ENCODE measurements at places on chromosomes 5 and 9.

- no peak for DNase-seq
These were observed 1.9 kb upstream of the TRIM32 start for GRCh38 chr9:116685166-116685565.

DNA sequence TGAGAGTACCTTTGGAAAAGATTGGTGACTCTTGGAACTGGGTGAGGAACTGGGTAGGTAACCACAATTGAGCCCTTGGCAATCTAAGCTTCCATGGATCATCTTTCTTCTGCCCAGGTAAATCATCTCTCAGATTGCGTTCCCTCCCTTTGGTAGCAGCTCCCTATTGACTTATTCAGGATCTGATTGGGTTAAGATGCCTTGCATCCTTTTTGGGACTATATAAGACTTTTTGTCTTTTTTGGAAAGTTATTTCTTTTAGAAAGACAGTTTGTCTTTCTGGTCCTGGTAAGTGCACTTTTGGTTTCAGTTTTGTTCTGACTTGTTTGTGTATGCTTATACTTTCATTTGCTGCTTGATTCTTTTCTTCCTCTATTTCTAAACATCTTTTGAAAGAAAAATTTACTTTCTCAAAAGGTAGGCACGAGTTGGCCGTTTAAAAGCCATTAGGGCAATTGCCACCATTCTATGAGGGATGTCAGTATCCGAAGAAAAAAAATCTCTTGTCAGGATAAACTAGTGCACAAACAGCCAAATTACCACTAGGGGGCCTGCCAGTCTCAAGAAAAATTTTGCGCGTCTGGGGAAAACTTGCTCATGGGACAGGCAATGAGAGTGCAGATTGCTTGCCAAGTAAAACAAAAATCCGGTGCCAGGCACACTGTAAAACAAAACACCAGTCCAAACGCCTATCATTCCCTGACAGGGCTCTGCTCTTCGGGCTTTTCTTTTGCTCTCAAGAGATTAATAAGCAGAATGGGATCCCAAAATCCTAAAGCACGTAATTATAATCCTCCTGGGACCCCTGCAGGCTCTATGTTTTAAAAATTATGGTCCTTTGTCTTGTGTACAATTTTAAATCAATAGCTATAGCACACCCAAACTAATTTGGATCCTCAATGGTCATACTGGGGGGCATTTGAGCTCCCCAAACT lies 12.8 kb downstream of the OR1J1 start:
- DNase-seq: peak; percentile 93

DNA sequence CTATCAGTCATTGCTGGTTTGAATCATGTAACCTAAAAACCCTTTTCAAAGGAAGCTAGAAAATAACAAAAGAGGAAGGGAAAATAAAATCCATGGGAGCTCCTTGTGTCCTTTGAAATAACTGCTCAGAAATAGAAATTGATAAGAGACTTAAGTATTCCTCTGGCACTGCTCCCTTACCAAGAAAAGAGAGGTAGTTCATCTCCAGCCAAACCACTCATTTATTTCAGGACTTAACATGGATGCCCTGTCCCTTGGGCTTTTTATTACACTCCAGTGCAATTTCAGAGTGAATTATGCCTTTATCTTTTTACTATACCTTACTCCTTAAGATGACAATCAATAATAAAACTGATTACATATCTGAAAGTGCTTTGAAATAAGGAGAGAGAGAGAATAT lies 61.0 kb downstream of the MUSK start:
- DNase-seq: no peak

DNA sequence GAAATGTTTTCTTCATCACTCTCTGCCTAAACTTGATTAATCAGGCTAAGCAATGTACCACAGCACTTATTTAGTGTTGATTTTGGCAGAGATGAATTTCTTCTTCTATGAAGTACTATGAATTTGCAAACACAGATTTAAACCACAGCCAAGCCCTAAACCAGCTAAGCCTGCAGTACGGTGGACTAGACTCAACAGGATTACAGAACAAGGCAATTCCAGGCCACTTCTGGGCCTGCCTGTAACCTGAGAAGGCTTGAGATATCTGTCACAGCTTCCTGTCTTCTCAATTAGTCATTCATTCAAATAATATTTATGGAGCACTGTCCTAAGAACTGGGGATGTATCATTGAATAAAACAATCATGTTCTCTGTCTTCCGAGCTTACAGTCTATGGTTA lies 32.4 kb upstream of the CAST start:
- DNase-seq: no peak

DNA sequence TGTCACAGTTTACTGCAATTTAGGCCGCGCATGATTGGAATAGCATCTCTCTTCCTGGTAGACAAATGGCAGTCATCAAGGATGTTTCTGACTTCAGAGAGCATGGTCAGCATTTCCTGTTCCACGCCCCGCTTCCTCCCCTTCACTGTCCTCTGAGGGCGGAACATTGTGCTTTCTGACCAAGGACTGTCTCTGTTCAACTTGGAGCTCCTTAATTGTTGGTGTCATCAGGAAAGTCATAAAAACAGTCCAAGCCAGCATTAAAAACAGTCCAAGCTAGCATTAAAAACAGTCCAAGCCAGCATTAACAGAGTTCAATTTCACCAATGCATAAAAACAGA lies 301.3 kb upstream of the IRX4 start:
- no peak for DNase-seq

DNA sequence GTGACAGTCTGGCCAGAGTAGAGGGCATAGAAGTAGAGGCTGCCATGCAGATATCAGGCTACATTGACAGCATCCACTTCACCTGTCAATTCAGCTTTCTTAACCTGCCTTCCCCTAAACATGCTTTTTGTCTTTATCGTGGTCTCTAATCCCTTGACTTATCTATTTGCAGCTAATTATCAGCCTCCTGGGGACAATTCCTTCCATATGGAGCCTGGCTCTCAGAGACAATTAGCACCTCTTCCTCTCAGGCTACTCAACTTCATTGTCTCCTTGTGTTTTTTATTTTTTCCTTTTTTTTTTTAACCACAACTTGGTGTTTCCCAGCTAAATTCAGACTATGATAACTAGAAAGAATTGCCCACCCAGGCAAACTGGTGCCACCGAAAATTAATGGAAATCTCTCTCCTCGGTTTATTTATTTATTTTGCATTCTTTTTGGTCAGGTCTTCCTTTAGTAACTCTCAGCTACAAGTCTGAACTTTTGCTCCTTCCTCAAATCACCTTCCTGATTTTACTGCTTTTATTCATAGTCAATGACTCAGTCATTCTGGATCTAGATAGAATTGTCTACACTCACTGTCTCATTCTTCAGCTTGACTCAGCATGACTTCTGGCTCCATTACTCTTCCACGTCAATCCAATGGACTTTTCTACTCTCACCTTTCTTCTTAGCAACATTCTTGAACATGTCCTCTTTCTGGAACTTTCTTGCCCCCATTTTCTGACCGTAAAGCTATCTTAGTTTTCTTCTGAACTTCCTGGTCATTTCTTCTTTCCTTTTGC lies 63.0 kb upstream of the BASP1 start:
- no peak for DNase-seq

GRCh38 chr9:121313458-121314152 lies 45.6 kb downstream of the GSN start:
- no peak for DNase-seq

GRCh38 chr9:111794835-111795556 lies at the start of gene SHOC1:
Gene SHOC1 (minus strand): TSS chr9:111794937. CDS start chr9:111791418, 3,519 bp downstream.
- no peak for DNase-seq

DNA sequence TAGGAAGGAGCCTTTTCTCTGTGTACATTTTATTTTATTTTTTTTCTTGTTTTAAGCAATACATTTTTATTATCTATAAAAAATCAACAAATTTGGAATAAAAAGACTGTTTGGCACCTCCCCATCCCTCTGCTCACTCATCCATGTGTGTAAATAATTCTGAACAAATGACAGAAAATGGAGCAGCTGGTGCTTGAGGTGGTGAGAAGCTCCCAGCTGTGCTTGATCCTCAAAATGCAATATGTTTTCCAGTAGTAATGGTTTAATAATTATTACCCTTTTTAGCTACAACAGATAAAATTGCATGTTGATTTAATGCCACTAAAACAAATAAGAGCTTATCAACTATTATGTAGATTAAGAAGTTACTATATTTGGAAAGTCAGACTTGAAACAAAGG lies 132.5 kb downstream of the CDH18 start:
- no peak for DNase-seq

- DNase-seq: peak; percentile 65
These were observed 77.0 kb downstream of the OXCT1 start for GRCh38 chr5:41793141-41793770.

DNA sequence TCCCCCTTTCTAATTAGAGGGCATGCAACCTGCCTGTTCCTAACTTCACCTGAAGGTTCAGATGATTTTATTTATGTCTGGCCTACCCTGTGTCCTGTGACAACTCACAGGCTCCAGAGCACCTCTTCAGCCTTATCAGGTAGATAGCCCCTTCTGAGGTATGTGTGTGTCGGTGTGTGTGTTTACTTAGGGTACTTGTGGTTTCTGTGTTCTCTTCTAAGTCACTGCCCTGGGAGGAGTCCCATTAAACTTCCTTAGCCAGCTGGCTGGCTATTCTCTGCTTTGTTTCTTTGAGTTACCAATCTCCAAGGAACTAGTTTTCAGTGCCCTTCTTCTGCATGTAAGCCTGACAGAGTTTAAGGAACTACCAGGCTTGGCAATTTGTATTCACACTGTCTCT lies 74.9 kb downstream of the UNC13B start:
- DNase-seq: no peak

DNA sequence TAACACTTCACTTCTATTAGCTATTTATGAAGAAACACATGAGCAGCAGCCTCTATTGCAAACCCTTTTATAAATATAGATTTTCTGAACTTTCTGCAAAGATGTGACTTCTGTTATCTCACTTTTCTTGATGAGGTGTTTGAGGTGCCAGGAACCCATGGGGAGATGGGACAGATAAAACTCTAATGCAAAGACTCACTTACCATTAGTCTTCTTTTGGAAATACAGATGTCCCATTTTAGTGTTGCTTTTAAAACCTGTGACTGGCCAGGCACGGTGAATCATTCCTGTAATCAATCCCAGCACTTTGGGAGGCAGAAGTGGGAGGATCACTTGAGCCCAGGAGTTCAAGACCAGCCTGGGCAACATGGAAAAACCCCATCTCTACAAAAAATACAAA lies 171.3 kb upstream of the GAS1 start:
- no peak for DNase-seq

DNA sequence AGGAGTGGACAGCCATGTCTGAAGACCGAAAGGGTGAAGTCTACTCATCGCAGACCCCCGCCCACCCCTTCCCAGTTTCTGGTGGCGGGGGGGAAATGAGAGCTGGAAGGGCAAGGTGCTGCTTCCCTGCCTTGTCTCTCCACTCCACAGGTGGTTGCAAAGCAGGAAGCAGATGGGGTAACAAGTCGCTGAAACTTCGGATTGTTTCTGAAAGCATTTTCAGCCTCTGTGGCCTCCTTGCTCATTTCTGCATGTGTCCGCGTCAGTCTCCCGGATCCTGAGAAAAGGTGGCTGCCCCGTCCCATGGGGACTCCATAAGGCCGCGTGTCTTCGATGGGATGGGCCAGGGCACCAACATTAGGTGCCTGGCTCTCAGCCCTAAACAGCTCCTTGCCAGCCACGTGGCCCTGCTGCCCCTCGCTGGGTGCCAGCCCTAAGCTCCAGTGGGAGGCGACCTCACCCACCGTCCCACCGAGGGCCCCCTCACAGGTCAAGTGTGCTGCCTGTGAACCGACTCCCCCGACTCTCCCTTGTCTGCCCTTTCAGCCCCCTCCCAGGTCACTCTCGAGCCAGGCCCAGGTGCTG lies 971 bp downstream of the PHYKPL start:
- DNase-seq: no peak

- no peak for DNase-seq
These were observed 648.3 kb upstream of the ZNF608 start for GRCh38 chr5:125394661-125395280.

All from spinal cord (tissue), 10 donors.